Esophagus muscularis mucosa (tissue), 4 donors: ENCODE measurements at places on chromosomes 2 and 18. TPM values are rescaled to one million over a fixed set of nuclear protein-coding genes. Genes with fewer than 3 reads are reported as not detected.
A peak's percentile ranks its signal among the peaks of the same experiment; 100 is the strongest.

- no peak for DNase-seq
Measured at GRCh38 chr2:157747695-157748370, 119.2 kb upstream of the ACVR1C start.

DNA sequence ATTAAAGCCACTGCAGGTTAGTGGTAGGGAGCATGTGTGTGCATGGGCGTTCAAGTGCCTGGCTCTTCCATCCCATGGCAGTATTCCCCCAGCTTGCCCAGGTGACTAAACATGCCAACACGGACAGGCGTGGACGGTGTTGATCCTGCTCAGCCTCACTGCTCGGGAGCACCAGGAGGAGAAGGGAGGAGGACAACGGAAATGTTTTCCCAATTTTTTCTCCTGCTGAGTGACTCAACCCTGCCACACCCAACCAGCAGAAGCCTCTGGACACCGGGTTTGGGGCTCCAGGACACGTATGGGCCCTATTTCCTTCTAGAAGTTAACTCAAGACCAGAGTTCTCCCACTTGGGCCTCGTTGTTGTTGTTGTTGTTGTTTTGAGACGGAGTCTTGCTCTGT lies 139.1 kb downstream of the CYP26B1 start:
- DNase-seq = peak; percentile 31

DNA sequence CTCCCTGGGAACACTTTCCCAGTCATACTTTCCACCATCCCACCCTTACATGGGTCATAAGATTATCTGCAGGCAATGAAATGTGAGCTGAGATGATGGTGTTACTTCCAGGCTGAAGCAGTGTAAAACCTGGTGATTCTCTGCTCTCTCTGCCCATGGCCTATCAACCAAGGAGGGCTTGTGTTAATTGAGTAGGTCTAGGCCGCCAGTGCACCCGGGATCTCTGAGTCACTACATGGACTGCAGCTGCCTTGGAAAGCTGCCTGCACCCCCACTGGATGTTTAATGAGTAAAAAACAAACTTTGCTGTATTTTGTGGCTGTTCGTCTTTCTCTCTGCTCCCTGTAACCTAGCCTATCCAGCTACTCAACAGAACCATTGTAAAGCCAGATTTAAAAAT lies 451.7 kb upstream of the SMIM21 start:
- DNase-seq = no peak

- no peak for DNase-seq
Measured at GRCh38 chr2:44746856-44747615, 194.5 kb upstream of the SIX3 start.

GRCh38 chr2:170690640-170691039 lies 24.5 kb upstream of the SP5 start:
- no peak for DNase-seq

UBE2F gene
- total RNA-seq = 82.3 TPM

CHST10 gene
- 17.0 TPM for total RNA-seq

FAM228A gene
- total RNA-seq = 2.8 TPM
